Kidney (tissue), 22 donors: ENCODE measurements at places on chromosomes 2 and 18. TPM values are rescaled to one million over a fixed set of nuclear protein-coding genes. Genes with fewer than 3 reads are reported as not detected.

- peaks cover 66% of the 10 kb centered on the region for H3K36me3 ChIP-seq
- DNase-seq, result no peak
- H3K4me3 ChIP-seq, result no peak overlapping the region
- no peak overlapping the region for H3K27ac ChIP-seq
- no peaks in the 10 kb centered on the region for H3K4me1 ChIP-seq
These were observed 42.0 kb downstream of the ANO7 start for GRCh38 chr2:241230435-241230834.

DNA sequence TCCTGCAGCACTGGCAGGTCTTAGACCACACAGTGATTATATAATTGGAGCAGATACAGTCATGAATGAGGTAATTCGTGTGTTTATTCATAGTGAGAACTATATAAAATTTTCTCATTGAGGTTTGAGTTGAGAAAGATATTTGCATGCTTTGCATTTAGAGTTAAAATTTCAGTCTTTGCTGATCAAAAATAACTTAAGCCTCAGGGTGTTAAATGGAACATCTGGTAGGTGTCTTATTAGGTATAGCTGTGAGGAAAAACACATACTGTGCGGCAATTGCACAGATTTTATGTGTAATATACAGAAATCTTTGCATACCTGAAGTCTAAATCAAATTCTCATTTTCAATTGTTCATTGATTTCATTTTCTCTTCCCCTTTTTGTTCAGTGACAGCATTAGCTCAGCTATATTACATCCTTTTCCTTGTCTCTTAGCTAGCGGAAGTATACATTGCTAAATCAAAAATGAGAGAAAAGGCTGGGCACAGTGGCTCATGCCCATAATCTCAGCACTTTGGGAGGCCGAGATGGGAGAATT, 21.2 kb downstream of the GORASP2 start:
- H3K4me3 ChIP-seq, result no peak overlapping the region
- no peak overlapping the region for H3K27ac ChIP-seq
- no peaks in the 10 kb centered on the region for H3K4me1 ChIP-seq
- H3K27me3 ChIP-seq, result no peaks in the 10 kb centered on the region
- peaks cover 46% of the 10 kb centered on the region for H3K36me3 ChIP-seq

DNA sequence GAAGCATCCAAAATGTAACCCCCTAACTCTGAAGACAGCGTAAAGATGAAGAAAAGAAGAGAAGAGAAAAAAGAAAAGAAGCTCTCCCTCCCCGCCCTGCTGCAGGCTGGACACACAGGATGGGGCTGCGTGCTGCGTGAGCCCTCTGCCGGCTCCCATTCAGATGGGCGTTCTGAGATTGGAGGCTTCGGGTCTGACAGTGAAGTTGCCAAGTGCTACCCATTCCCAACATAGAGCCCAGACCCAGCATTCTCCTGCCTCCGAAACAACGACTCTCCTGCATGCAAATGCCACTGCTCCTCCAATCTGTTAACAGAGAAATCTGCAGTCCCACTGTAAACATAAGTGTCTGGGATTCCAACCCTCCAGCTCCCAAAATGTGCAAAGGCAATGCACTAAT, 234.9 kb downstream of the BCL11A start:
- H3K36me3 ChIP-seq, result no peaks in the 10 kb centered on the region
- H3K4me3 ChIP-seq, result no peak overlapping the region

DNA sequence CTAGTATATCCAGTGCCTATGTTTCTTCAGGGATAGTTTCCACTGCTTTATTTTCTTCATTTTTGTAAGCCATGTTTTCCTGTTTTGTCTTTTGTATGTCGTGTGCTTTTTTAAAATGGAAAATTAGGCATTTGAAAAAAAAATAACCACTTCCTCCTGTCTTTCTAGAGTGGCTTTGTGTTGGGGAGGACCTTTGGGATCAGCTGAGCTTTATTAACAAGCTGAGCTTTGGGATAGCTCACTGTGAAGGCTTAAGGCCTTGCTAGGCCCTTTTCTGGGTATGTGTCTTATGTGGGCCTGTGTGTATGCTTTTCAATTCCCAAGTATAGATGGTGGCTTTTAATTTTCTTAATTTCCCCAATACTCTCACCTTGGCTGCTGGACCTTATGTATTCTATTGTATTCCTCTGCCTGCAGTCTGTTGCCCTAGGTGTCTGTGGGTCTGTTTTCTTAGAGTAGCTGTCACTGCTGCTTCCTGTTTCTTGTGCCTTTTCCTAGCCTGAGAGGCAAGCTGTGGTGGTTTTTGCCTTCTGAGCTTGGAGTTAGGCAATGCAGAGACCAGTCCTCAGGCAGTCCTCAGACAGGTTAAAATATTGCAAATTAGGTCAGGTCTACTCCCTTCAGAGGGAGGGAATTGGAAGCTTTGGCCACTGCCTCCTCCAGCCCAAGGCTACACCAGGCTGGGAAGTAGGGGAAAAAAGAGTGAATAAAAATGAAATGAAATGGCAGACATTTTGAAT, 134.7 kb downstream of the LDLRAD4 start:
- H3K4me1 ChIP-seq, result no peaks in the 10 kb centered on the region
- H3K36me3 ChIP-seq, result no peaks in the 10 kb centered on the region
- DNase-seq, result no peak
- H3K27me3 ChIP-seq, result no peaks in the 10 kb centered on the region
- no peak overlapping the region for H3K4me3 ChIP-seq
- no peak overlapping the region for H3K27ac ChIP-seq

GRCh38 chr2:102474785-102475184, 1.8 kb downstream of the SLC9A4 start:
- peak overlapping the region; percentile 24 for H3K4me3 ChIP-seq
- no peaks in the 10 kb centered on the region for H3K36me3 ChIP-seq
- no peak for DNase-seq

- peaks cover 3% of the 10 kb centered on the region for H3K36me3 ChIP-seq
- H3K4me3 ChIP-seq, result peak overlapping the region; percentile 85
- H3K27me3 ChIP-seq, result no peaks in the 10 kb centered on the region
- peak; percentile 48 for DNase-seq
- peak overlapping the region; percentile 84 for H3K27ac ChIP-seq
These were observed 1.5 kb downstream of the SFXN5 start for GRCh38 chr2:73069855-73070642.

DNA sequence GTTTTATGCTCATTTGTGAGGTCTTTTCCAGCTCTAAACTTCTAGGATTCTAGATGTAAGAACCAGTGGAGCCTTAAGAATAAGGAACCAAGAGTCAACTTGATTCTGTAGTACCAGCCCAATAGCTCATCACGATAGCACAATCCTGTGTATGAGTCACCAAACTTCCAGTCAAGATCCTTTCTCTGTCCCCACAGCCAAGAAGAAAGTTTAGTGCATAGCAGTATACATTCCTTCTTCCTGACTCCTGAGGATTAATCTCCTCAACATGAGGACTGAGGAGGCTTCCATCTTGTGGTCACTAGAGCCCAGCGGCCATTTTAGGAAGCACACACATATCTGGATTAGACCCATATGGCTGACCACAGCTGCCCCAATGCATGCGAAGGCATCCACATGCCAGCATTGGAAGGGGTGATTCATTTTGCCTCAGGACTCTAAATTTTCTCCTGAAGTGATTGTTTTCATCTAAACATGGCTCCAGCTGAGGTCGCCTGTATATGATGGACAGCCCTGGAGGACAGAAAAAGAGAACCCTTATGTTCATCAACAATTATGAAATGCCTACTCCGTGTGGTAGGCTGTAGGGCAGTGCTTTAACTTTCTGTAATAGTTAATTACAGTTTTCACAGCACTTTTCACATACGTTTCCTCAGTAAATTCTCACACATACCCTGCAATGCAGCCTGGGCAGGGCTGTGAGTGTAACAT, 53.5 kb downstream of the RASGRP3 start:
- no peaks in the 10 kb centered on the region for H3K36me3 ChIP-seq
- H3K27me3 ChIP-seq, result no peaks in the 10 kb centered on the region
- no peak overlapping the region for H3K27ac ChIP-seq

- H3K4me1 ChIP-seq, result no peaks in the 10 kb centered on the region
- no peak overlapping the region for H3K27ac ChIP-seq
- no peak overlapping the region for H3K4me3 ChIP-seq
- H3K27me3 ChIP-seq, result no peaks in the 10 kb centered on the region
These were observed 193.0 kb upstream of the RGPD4 start for GRCh38 chr2:107633580-107634147.

GRCh38 chr2:127721978-127722355, 20.7 kb downstream of the SFT2D3 start:
- no peaks in the 10 kb centered on the region for H3K36me3 ChIP-seq
- no peaks in the 10 kb centered on the region for H3K27me3 ChIP-seq
- H3K27ac ChIP-seq, result no peak overlapping the region
- no peaks in the 10 kb centered on the region for H3K4me1 ChIP-seq
- no peak overlapping the region for H3K4me3 ChIP-seq

NDUFS1 gene
- 97.2 TPM for total RNA-seq

C1QL2 gene
- total RNA-seq, result not detected

ELOA2 gene
- total RNA-seq, result not detected

CD207 gene
- 0.66 TPM for total RNA-seq
